ENCODE measurements at places on chromosomes 7 and 10.

- DNase-seq, result no peak
- H3K36me3 ChIP-seq, result no peaks in the 10 kb centered on the region
- no peaks in the 10 kb centered on the region for H3K27me3 ChIP-seq
These were observed 67.2 kb upstream of the PPP2R2D start for GRCh38 chr10:131833446-131834080.

DNA sequence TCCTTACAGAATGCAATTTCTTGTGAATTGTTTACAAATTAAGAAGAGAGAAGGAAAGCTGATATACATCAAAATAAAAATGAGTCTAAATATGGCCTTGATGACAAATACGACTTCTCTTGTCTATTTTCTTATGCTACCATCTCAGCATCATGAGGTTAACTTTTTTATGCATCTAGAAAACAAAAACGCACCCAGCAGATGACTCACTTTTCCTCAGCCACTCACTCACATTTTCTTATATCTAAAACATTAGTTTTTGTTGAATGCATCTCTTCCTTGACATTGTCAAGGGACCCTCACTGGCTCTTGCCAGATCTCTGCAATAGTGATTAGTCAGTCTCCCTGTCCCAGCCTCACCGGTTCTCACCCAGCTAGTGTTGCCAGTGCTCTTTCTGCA, 256.4 kb upstream of the SLC26A5 start:
- no peak for DNase-seq
- no peaks in the 10 kb centered on the region for H3K36me3 ChIP-seq
- H3K4me1 ChIP-seq, result no peaks in the 10 kb centered on the region
- no peaks in the 10 kb centered on the region for H3K27me3 ChIP-seq

DNA sequence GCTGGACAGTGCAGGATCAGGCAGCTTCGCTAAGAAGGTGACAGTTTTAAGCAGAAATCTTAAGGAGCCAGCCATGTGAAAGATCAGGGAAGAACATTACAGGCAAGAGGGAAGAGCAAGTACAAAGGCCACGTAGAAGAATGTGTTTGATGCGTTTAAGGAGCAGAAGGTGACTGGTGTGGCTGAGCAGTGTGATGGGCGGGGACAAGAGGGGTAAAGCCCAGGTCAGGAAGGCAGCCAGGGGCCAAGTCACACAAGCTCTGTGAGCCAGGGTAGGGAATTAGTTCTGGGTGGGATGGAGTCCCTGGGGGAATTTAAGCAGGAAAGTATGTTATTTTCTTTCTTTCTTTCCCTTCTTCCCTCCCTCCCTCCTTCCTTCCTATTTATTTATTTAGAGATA, 166.9 kb downstream of the SH3PXD2A start:
- H3K4me1 ChIP-seq, result peaks cover 16% of the 10 kb centered on the region
- H3K36me3 ChIP-seq, result no peaks in the 10 kb centered on the region
- H3K4me3 ChIP-seq, result no peak overlapping the region
- no peak for DNase-seq
- no peak overlapping the region for H3K27ac ChIP-seq

- peaks cover 15% of the 10 kb centered on the region for H3K4me1 ChIP-seq
- peaks cover 14% of the 10 kb centered on the region for H3K36me3 ChIP-seq
- peak overlapping the region; percentile 80 for H3K4me3 ChIP-seq
- H3K27me3 ChIP-seq, result no peaks in the 10 kb centered on the region
These were observed 1.3 kb upstream of the RASSF4 start for GRCh38 chr10:44958196-44958897.

- DNase-seq, result no peak
- H3K27ac ChIP-seq, result no peak overlapping the region
- H3K4me1 ChIP-seq, result peaks cover 9% of the 10 kb centered on the region
- peaks cover 2% of the 10 kb centered on the region for H3K27me3 ChIP-seq
These were observed 108.1 kb downstream of the EEPD1 start for GRCh38 chr7:36261019-36261754.

DNA sequence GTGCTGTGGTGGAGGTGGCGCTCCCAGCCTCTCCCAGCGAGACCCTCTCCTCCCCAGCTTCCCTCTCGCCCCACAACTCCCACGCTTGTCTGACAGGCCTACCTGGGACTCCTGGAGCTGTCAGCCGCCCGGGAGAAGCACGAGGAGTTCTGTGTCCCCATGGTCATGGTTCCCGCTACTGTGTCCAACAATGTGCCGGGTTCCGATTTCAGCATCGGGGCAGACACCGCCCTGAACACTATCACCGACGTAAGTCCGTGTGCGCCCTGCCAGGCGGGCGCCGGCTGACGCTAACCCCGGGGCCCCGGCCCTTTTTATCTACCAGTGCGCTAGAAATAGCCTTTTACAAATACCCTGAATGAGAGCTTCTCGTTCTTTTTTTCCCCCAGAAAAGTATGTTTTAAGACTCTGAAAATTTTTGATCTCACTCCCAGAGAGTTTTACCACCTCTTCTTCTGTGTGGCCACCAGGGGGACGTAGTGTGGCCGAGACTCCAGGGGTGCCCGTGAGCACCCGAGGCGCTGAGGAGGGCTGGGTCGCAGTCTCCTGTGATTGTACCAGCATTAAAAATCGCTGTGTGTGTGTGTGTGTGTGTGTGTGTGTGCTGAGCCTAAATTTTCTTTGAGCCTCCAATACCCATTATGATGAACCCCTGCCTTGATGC, 52.6 kb downstream of the PFKP start:
- no peak overlapping the region for H3K4me3 ChIP-seq
- no peaks in the 10 kb centered on the region for H3K4me1 ChIP-seq

GRCh38 chr7:2248984-2249694, 7.1 kb downstream of the NUDT1 start:
- DNase-seq, result peak; percentile 47
- H3K4me1 ChIP-seq, result peaks cover 22% of the 10 kb centered on the region
- H3K27ac ChIP-seq, result peak overlapping the region; percentile 53
- peak overlapping the region; percentile 80 for H3K4me3 ChIP-seq
- H3K27me3 ChIP-seq, result no peaks in the 10 kb centered on the region

GRCh38 chr10:10883737-10884136, 133.9 kb upstream of the CELF2 start:
- H3K27ac ChIP-seq, result no peak overlapping the region
- peaks cover 5% of the 10 kb centered on the region for H3K27me3 ChIP-seq
- DNase-seq, result no peak
- no peak overlapping the region for H3K4me3 ChIP-seq
- H3K36me3 ChIP-seq, result no peaks in the 10 kb centered on the region

DNA sequence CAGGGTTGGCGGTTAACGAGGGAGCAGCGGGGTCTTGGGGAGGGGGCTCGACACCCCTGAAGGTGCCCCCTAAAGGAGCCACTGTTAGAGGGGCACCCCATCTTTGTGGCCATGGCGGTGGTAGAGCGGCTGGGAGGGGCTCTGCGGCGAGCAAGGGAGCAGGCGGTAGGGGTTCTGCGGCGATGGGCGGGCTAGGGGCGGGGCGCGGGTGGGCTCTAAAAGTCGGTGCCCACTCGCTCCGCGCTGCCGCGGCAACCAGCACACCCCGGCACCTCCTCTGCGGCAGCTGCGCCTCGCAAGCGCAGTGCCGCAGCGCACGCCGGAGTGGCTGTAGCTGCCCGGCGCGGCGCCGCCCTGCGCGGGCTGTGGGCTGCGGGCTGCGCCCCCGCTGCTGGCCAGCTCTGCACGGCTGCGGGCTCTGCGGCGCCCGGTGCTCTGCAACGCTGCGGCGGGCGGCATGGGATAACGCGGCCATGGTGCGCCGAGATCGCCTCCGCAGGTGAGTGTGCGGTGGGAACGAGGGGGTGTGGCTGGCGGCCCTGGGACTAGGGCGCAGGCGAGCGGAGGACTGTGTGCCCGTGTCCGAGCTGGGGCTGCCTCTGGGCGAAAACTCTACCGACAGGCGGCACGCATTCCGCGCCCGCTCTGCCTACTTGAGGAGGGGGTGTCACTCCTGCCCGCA, at the start of gene MEST:
Gene MEST, plus strand, starts transcription at position 245 of the 682 bp plus-strand sequence. Its CDS starts 229 bp downstream, at position 474.
- H3K27me3 ChIP-seq, result peaks cover 70% of the 10 kb centered on the region
- H3K4me1 ChIP-seq, result peaks cover 2% of the 10 kb centered on the region
- peak within 1 kb of the TSS; percentile 73 for H3K4me3 ChIP-seq

GRCh38 chr7:96097835-96098234, 224.1 kb downstream of the SLC25A13 start:
- no peak for DNase-seq
- no peaks in the 10 kb centered on the region for H3K36me3 ChIP-seq
- no peak overlapping the region for H3K27ac ChIP-seq

GRCh38 chr10:74677951-74678350, 148.4 kb upstream of the KAT6B start:
- H3K36me3 ChIP-seq, result peaks cover 27% of the 10 kb centered on the region
- H3K27me3 ChIP-seq, result no peaks in the 10 kb centered on the region
- peaks cover 22% of the 10 kb centered on the region for H3K4me1 ChIP-seq
- no peak for DNase-seq
- no peak overlapping the region for H3K4me3 ChIP-seq

DNA sequence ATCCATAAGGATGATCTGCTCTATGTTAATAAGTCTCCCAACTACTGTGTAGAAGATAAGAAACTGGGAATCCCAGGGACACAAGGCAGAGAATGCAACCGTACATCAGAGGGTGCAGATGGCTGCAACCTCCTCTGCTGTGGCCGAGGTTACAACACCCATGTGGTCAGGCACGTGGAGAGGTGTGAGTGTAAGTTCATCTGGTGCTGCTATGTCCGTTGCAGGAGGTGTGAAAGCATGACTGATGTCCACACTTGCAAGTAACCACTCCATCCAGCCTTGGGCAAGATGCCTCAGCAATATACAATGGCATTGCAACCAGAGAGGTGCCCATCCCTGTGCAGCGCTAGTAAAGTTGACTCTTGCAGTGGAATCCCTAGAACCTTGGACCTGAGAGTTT, 10.3 kb downstream of the WNT16 start:
- H3K4me1 ChIP-seq, result no peaks in the 10 kb centered on the region
- H3K27me3 ChIP-seq, result peaks cover 18% of the 10 kb centered on the region
- H3K4me3 ChIP-seq, result no peak overlapping the region
- H3K36me3 ChIP-seq, result peaks cover 8% of the 10 kb centered on the region
- H3K27ac ChIP-seq, result no peak overlapping the region

DNA sequence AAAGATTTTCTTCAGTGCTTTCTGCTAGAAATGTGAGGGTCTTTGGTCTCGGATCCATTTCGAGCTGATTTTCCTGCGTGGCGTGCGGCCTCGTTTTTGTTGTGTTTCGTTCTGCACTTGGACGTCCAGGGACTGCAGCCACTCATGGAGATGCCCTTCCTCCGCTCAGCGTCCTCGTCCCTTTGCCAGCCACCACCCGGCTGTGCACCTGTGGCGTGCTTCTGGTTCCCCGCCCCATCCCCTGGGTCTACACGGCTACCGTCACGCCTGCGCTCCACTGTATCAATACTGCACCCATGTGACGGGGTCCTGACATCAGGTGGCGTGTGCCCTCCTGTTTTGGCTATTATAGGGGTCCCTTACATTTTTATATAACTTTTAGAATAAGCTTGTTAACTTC, 42.7 kb upstream of the NKX6-2 start:
- no peak for DNase-seq
- H3K27me3 ChIP-seq, result no peaks in the 10 kb centered on the region
- peaks cover 2% of the 10 kb centered on the region for H3K36me3 ChIP-seq
- no peak overlapping the region for H3K27ac ChIP-seq
- no peaks in the 10 kb centered on the region for H3K4me1 ChIP-seq

- H3K4me1 ChIP-seq, result no peaks in the 10 kb centered on the region
- DNase-seq, result no peak
- no peak overlapping the region for H3K4me3 ChIP-seq
- no peaks in the 10 kb centered on the region for H3K27me3 ChIP-seq
- no peak overlapping the region for H3K27ac ChIP-seq
These were observed 27.7 kb downstream of the ALDH18A1 start for GRCh38 chr10:95628786-95629185.

DNA sequence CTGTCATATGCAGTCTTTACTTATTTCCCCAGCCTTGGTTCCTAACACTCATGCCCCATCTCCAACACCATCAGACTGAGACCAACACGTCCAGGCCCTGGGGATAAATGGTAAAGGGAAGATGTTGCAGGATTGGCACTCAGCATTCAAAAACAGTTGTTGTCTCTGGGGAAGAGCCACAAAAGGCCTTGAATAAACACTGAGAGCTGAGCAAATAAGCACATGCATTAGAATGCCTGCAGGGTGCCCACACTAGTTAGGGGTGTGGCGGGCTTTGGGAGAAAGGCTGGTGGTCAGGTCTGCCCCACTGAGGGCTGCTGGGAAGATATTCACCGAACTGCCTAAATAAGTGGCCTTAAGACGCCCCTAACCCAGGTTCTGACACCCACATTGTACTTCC, 391.0 kb downstream of the GFRA1 start:
- H3K4me3 ChIP-seq, result no peak overlapping the region
- H3K27ac ChIP-seq, result no peak overlapping the region
- no peak for DNase-seq
- no peaks in the 10 kb centered on the region for H3K4me1 ChIP-seq

DNA sequence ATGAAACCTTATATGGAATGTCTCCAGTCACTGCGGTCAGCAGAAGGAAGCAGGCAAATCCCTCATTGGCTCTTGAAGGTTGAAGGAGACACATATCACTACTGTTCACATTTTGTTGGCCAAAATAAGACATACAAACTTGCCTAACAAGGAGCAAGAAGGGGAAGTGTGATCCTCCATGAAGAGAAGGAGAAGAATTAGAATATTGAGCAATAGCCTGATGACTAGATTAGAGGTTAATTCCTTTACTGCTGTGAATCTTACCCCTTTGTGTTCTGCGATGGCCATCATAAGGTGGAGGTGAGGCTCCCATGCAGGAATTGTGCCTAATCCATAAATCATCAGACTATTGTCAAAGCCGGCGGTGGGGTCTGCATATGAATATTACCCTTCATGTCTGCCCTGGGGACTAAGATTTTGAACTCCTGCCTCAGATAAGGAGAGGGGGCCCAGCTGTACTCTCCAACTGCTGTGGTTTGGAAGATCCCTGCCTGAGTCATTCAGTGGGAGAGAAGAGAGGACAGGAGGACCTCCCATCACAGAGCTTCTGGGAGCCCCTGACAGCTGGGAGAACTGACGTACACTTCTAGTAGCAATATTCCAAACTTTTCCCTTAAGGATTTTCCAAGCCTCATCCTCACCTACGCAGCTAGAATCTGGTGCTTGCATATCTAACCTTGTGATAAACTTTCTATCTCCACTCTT, 398.5 kb downstream of the REEP3 start:
- no peaks in the 10 kb centered on the region for H3K4me1 ChIP-seq
- H3K27me3 ChIP-seq, result peaks cover 3% of the 10 kb centered on the region
- no peaks in the 10 kb centered on the region for H3K36me3 ChIP-seq
- no peak overlapping the region for H3K27ac ChIP-seq
- no peak for DNase-seq
- no peak overlapping the region for H3K4me3 ChIP-seq

GRCh38 chr7:18003286-18003994, 24.2 kb downstream of the PRPS1L1 start:
- DNase-seq, result no peak
- no peaks in the 10 kb centered on the region for H3K27me3 ChIP-seq
- H3K4me1 ChIP-seq, result no peaks in the 10 kb centered on the region
- H3K4me3 ChIP-seq, result no peak overlapping the region
- no peaks in the 10 kb centered on the region for H3K36me3 ChIP-seq

GRCh38 chr10:17061418-17061817, 68.2 kb downstream of the CUBN start:
- no peak for DNase-seq
- no peaks in the 10 kb centered on the region for H3K36me3 ChIP-seq
- H3K27ac ChIP-seq, result no peak overlapping the region
- H3K27me3 ChIP-seq, result peaks cover 23% of the 10 kb centered on the region
- H3K4me3 ChIP-seq, result no peak overlapping the region

GRCh38 chr10:76301211-76301610, 869.8 kb downstream of the LRMDA start:
- no peak overlapping the region for H3K27ac ChIP-seq
- H3K4me1 ChIP-seq, result no peaks in the 10 kb centered on the region
- no peaks in the 10 kb centered on the region for H3K36me3 ChIP-seq
- no peak for DNase-seq
- no peaks in the 10 kb centered on the region for H3K27me3 ChIP-seq
- H3K4me3 ChIP-seq, result no peak overlapping the region

- no peaks in the 10 kb centered on the region for H3K27me3 ChIP-seq
- no peak for DNase-seq
- H3K36me3 ChIP-seq, result no peaks in the 10 kb centered on the region
- no peak overlapping the region for H3K4me3 ChIP-seq
- H3K4me1 ChIP-seq, result no peaks in the 10 kb centered on the region
These were observed 103.7 kb downstream of the NEUROD6 start for GRCh38 chr7:31236868-31237267.

Data from T-helper 2 cell treated with Interferon-gamma antibody and Interleukin-4, amounts not matched to agents 5 μg/mL and 100 μg/mL, for 36 hours (primary cell).